ENCODE measurements at places on chromosomes 5 and 9. TPM values are rescaled to one million over a fixed set of nuclear protein-coding genes. Genes with fewer than 3 reads are reported as not detected.

GRCh38 chr9:133934482-133935232 lies 57.5 kb downstream of the VAV2 start:
- no peaks in the 10 kb centered on the region for H3K27me3 ChIP-seq
- H3K27ac ChIP-seq = no peak overlapping the region
- no peaks in the 10 kb centered on the region for H3K36me3 ChIP-seq
- H3K4me3 ChIP-seq = no peak overlapping the region
- no peak for DNase-seq

GRCh38 chr5:156402387-156402921 lies 75.5 kb downstream of the SGCD start:
- H3K27me3 ChIP-seq = no peaks in the 10 kb centered on the region
- H3K36me3 ChIP-seq = no peaks in the 10 kb centered on the region
- no peak overlapping the region for H3K27ac ChIP-seq
- no peak overlapping the region for H3K4me3 ChIP-seq
- peak; percentile 49 for DNase-seq

GRCh38 chr5:1378096-1378495 lies 33.2 kb upstream of the CLPTM1L start:
- no peak for DNase-seq
- H3K27ac ChIP-seq = no peak overlapping the region
- peaks cover 6% of the 10 kb centered on the region for H3K4me1 ChIP-seq

DNA sequence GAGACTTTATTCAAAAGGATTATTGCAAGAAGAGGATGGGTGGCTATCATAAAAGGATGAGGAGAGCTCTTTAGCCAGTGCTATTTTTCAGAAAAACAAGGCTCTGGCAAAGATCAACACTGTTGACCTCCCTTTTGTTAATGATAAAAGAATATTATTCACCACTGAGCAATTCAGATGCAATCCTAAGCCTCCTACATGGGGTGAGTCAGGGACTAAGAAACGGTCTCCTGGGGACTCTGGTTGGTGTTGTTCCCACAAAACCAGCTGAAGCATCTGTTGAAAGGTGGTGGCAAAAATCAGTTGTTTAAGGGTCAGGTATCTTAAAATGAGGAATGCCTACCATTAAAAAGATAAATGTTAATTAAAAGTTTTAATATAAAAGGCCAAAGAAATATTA lies 7.7 kb upstream of the GCNT1 start:
- no peak for DNase-seq
- no peak overlapping the region for H3K4me3 ChIP-seq
- no peaks in the 10 kb centered on the region for H3K27me3 ChIP-seq
- H3K27ac ChIP-seq = no peak overlapping the region
- H3K4me1 ChIP-seq = peaks cover 13% of the 10 kb centered on the region

- no peak for DNase-seq
- H3K4me3 ChIP-seq = no peak overlapping the region
- peak overlapping the region; percentile 72 for H3K27ac ChIP-seq
- no peaks in the 10 kb centered on the region for H3K27me3 ChIP-seq
- no peaks in the 10 kb centered on the region for H3K36me3 ChIP-seq
Observed at GRCh38 chr9:16058131-16058549, 505.3 kb downstream of the CCDC171 start.

DNA sequence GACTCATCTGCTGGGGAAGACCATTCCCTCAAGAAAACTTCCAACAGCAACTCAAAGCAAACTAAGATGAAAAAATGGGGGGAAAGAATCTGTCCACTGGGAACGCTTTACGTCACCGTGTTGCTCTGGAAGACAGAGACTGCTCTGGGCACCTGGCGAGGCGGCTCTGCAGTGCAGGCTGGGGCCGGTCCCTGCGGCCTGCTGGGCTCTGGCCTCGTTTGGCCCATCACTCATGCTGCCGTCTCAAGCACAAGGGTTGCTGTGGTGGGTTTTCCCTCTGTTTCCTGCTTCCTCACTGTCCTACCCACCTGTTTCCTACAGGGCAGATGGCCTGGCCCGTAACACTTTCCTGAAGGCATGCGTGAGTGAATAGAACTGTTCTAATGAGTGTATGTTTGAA lies 92.9 kb upstream of the OTULINL start:
- H3K4me1 ChIP-seq = no peaks in the 10 kb centered on the region
- peaks cover 38% of the 10 kb centered on the region for H3K36me3 ChIP-seq
- DNase-seq = no peak
- H3K4me3 ChIP-seq = no peak overlapping the region
- no peak overlapping the region for H3K27ac ChIP-seq

DNA sequence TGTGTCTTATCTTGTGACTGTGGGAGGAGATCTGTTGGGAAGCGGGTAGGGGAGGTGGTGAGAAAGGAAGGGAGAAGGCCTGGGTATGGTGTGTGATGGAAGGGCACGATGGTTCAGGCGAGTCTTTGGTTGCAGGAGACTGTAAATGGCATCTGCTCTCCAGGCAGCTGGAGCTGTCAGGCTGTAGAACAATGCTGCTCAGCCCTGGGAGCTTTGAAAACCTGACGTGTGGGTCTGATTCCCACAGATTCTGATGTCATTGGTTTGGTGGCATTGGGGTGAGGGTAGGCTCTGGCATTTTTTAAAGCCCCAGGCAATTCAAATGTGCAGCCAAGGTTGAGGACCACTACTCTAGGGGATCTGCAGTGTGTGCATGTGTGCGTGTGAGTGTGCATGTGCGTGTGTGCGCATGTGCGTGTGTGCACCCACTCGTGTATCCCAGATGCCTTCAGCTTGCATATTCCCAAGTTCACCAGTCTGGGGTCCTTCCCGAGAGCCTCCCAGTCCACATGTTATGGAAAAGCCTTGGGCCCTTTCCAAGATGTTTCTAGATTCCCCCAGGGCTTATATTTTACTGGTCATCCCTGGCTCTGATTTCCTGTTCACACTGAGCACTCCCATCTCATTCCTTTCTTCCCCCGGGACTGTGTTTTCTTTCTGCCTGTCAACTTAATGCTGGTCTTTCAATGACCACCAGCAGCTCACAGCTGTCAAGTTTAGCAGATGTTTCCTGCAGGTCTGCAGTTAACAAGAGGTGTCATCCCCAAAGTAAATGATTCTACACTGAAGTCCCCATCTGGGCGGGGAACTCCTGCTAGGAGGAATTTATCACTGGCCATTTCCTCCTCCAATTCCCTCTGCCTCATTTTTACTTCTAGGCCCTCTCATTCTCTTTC lies 34.0 kb downstream of the BOD1 start:
- no peak overlapping the region for H3K27ac ChIP-seq
- no peaks in the 10 kb centered on the region for H3K4me1 ChIP-seq
- no peaks in the 10 kb centered on the region for H3K36me3 ChIP-seq

Gene C9orf43
- total RNA-seq = 2.5 TPM

Gene PCDHGA1
- not detected for total RNA-seq
